Memory B cell (primary cell): ENCODE measurements at places on chromosomes 5 and 9.

DNA sequence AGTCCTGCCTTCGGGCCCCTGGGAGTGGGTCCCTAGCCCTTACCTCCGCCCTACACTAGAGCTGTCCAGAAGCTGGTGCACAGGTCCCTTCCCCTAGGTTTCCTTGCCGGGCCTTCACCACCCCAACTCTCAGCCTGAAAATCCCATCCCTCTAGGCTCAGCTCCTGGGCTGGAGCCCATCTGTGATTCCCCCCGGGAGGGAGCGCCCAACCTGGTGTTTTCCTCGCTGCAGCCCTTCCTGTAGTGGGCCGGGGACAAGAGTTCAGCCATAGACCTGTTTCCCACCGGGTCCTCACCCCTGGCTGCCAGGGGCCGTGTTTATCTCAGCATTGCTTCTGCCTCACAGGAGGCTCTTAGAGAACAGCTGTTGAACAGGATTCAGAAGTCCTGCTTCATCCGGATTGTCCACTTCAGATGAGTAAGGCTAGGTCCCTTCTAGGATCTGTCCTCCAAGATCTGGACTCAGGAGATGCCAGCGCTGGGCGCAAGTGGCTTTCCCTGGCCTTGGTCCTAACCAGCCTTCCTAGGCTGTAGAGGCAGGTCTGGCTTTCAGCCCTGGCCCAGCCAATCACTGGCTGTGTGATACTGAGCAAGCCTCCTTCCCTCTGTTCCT lies 965 bp downstream of the GLIPR2 start:
- H3K4me1 ChIP-seq: peaks cover 46% of the 10 kb centered on the region
- no peaks in the 10 kb centered on the region for H3K27me3 ChIP-seq
- H3K36me3 ChIP-seq: no peaks in the 10 kb centered on the region
- peak overlapping the region; percentile 90 for H3K4me3 ChIP-seq
- H3K27ac ChIP-seq: peak overlapping the region; percentile 82

- DNase-seq: no peak
- no peaks in the 10 kb centered on the region for H3K27me3 ChIP-seq
- H3K27ac ChIP-seq: no peak overlapping the region
- no peaks in the 10 kb centered on the region for H3K4me1 ChIP-seq
Measured at GRCh38 chr5:102792705-102793104, 37.6 kb downstream of the PAM start.

- no peaks in the 10 kb centered on the region for H3K36me3 ChIP-seq
- H3K4me3 ChIP-seq: no peak overlapping the region
- peaks cover 5% of the 10 kb centered on the region for H3K27me3 ChIP-seq
- peak; percentile 52 for DNase-seq
Measured at GRCh38 chr9:32581512-32582143, 8.7 kb upstream of the NDUFB6 start.

GRCh38 chr9:115593587-115594091 lies 475.7 kb upstream of the TNC start:
- H3K4me1 ChIP-seq: no peaks in the 10 kb centered on the region
- no peak for DNase-seq
- H3K36me3 ChIP-seq: no peaks in the 10 kb centered on the region
- H3K27ac ChIP-seq: no peak overlapping the region
- no peak overlapping the region for H3K4me3 ChIP-seq
- no peaks in the 10 kb centered on the region for H3K27me3 ChIP-seq

- peaks cover 9% of the 10 kb centered on the region for H3K4me1 ChIP-seq
- H3K4me3 ChIP-seq: no peak overlapping the region
- peak overlapping the region; percentile 51 for H3K27ac ChIP-seq
- H3K27me3 ChIP-seq: peaks cover 5% of the 10 kb centered on the region
- H3K36me3 ChIP-seq: no peaks in the 10 kb centered on the region
- DNase-seq: no peak
Measured at GRCh38 chr9:68505681-68506409, 34.8 kb downstream of the TMEM252 start.
